CD8-positive, alpha-beta memory T cell (primary cell): ENCODE measurements at places on chromosomes 7 and 10.

GRCh38 chr10:133008196-133008595, 65.8 kb upstream of the CFAP46 start:
- no peak for DNase-seq

GRCh38 chr7:26856176-26856985, 8.0 kb downstream of the SKAP2 start:
- no peak for DNase-seq

GRCh38 chr10:49134327-49134726, 506 bp upstream of the FAM170B start:
- no peak for DNase-seq

DNA sequence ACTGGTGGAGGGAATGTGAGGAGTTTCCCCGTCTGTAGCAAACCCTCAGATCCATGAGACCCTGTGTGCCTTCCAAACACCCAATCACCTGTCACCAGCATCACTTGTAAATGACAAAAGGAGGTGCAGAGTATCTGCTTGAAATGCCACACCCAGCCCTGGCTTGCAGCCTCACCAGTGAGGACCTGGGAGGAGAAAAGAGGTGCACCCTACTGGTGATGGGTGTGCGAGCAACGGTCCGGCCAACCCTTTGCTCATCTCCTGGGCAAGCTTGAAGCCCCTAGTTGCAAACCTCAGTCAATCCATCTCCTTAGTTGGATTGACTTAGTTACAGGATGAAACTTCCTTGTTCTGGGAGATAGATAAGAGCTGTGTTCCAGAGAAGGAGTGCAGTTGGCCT, 62.4 kb upstream of the WAPL start:
- DNase-seq: no peak

DNA sequence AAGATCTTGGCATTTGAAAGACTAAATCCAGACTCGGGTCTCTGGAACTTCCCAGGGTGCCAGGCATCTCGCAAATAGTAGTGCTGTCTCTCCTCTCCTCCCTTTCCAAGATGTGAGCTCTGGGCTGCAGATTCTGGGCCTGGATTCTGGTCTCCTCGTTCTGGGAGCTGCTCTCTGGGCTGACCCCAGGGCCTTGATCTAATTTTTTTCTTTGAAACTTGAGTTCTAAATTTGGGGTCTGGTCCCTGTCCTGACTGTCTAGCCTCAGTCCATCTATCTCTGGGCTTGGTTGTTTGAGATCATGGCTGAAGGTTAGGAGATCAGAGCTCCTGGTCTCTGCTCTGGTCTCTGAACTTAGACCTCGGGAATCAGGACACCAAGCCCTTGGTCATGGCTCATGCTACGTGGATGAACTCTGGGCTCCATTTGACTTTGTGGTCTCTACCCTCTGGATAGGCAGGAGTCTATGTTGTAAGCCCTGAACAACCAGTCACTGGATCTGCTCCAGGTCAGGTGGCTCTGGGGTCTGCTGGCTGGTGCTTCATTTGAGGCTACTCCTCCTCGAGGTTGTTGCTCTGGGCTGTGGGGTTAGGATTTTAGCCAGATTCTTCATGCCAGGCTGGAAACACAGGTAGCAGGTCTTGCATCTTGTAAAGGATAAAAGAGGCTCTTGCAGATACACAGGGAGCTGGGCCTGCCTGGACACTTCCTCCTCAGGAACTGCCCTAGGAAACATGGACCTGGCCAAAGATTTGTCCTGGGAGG, 8.0 kb upstream of the MBL2 start:
- DNase-seq: no peak
